ENCODE measurements at places on chromosomes 7 and 10. TPM values are rescaled to one million over a fixed set of nuclear protein-coding genes. Genes with fewer than 3 reads are reported as not detected.

The HABP2 gene
- not detected for total RNA-seq

The MARCHF5 gene
- total RNA-seq: 10.1 TPM

The NODAL gene
- total RNA-seq: not detected

The TSPAN33 gene
- 0.65 TPM for total RNA-seq

The YWHAG gene
- 80.5 TPM for total RNA-seq

The SMURF1 gene
- 15.5 TPM for total RNA-seq

The TMEM196 gene
- total RNA-seq: not detected

The INTS15 gene
- total RNA-seq: 8.7 TPM

The OR2A12 gene
- total RNA-seq: not detected

The MACC1 gene
- total RNA-seq: 0.18 TPM

The SPACDR gene
- total RNA-seq: not detected

The RASA4 gene
- total RNA-seq: 12.0 TPM
